ENCODE measurements at places on chromosomes 3 and 15. TPM values are rescaled to one million over a fixed set of nuclear protein-coding genes. Genes with fewer than 3 reads are reported as not detected.

- DNase-seq, result no peak
Observed at GRCh38 chr15:44656298-44656697, 7.2 kb downstream of the SPG11 start.

GRCh38 chr3:44104668-44105321 lies 136.9 kb upstream of the TOPAZ1 start:
- no peak for DNase-seq

DNA sequence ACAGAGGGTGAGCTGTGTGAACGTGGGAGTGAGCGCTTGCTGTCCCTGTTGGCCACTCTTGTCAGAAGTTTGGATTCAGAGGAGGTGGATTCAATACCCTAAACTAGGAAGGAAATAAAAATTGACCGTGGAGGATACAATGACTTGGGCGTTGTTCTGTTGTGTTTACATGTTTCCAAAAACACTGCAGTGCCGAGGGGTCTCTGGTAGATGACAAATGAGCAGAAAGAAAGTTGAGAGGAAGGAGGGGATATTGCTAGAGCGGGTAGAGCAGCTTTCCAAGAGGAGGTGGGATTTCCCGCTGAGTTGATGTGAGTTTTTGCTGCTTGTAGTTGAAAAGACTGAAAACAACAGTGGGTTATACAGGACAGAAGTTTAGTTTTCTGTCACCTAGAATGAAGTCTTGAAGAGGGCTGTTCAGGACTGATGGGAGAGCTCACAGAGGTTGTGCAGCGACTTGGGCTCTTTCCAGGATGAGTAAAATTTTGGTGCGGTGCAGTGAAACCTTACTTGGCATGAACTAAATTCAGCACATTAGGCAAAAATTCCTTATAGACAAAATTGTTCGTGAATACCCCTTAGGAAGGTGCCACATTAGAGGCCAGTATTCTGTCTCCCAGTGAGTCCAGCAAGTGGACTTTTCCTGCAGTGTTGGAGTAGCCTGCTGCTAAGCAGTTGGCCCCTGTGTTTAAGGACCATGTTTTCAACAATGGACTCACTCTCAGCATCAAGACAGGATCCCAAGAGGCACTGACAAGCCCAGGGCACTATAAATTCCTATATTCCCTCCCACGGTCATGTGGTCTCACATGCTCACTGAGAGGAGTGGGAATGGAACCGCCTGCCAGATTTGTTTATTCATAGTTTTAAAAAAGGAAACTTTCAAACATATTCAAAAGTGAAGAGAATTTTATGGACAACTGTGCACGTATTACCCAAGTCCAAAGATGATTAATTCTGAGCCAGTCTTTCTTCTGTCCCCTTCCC lies 435.0 kb upstream of the C2CD4B start:
- no peak for DNase-seq

GRCh38 chr15:89822026-89822425 lies 7.4 kb upstream of the ANPEP start:
- DNase-seq, result no peak

- no peak for DNase-seq
Observed at GRCh38 chr3:104781112-104781511, 585.6 kb upstream of the ALCAM start.

DNA sequence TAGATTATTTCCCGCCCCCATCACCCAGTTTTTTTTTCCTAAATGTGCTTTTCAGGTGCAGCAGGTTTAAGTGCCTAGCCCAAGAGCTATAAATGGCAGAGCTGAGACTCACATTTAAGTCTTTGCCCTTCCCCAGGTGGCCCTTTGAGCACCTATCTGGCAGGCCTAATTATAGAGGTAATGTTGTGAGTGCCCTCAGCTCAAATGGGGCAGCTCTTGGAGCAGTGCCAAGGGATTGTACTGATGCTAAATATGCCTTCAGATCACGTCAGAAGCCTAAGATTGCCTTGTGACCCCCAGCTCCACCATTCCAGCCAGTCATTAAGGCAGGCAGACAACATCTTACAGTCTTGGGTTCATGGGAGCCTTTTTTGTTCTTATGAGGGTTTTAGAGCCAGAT lies 159.5 kb downstream of the RPLP1 start:
- DNase-seq, result no peak

DNA sequence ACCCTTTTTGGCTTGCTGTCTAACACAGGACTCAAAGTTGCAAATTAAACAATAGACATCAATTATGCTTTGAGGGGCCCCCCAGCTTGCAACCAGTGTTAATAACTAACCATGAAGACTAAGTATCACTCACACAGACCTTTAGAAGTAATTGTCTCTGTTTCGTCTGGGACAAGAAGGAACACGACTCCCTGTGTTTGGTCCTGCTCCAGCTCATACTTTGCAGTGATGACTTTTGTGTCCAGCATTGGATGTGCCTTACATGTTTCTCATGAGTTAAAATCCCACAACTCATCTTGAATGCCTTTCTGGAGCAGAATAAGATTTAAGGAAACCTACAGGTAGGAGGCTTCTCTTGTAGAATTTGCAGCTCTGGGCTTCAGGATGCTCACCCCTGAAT lies 53.1 kb downstream of the GMNC start:
- no peak for DNase-seq

- DNase-seq, result no peak
Observed at GRCh38 chr3:105836533-105836932, 32.3 kb downstream of the CBLB start.

GRCh38 chr3:138351916-138352550 lies 3.7 kb downstream of the MRAS start:
- DNase-seq, result no peak

- DNase-seq, result no peak
Observed at GRCh38 chr15:83178390-83178789, 29.2 kb downstream of the HDGFL3 start.

DNA sequence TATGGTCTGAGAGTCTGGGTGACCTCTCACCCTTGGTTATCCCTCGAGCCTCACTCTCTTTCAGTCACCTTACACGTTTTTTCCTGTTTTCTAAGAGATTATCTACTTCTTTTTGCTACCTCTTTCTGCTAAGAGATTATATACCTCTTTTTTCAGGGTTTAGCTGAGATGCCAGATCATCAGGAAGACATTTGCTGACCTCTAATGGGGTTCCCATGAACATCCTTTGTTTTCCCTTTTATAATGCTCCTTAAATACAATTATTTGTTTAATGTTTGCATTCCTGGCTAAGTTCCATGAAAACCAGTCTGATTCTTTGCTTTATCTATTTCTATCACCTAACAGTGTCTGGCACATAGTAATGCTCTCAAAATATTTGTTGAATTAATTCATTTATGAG lies 39.6 kb downstream of the LEKR1 start:
- no peak for DNase-seq

DNA sequence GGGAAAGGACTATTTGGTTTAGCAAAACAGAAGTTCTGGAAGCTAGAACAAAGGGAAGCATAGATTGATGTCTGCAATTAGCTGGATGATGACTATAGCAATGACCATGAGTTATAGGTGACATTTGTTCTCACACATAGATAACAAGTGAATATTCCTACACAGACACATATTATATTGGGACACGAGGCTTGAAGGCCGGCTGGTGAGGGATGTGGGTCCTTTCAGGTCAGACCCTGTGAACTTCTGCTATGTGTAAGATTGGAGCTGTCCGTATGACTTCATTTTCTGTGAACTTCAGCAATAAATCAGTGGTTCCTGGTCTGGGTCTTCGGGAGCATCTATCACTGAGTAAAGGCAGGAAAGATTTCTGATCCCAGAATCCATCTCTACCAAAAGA lies 253.6 kb upstream of the CFAP20DC start:
- DNase-seq, result no peak

DNA sequence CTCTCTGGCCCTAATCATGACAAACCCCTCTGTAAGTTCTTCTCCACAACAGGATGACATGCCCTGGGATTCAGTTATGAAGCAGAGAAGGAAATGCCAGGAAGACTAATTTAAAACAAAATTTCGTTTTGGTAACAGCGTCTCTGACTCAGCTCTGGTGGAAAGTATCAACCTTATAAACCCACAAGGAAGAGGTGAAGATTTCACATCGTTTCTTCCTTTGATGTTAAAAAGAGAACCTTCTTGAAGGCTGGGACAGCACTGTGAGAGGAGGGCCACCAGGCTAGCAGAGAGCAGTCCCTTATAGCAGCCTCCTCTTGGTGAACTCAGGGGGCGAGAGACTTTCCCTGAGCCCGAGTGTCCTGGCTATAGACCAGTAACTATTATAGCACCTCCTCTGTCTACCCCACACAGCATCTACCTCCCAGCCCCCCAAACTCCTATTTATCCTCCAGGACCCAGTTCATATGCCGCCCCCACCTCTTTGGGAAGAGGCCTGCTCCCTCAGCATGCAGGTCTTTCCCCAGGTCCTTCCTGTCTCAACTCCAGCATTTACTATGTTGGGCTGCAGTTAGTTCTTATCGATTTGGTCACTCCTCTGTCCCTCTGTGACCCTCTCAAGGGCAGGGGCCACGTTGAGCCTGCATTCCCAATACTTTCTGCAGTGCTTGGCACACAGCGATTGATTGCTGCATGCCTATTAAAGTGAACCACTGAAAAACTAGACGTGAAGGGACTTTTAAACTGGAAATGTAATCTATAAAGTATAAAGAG lies 321.5 kb upstream of the ICE2 start:
- no peak for DNase-seq

DNA sequence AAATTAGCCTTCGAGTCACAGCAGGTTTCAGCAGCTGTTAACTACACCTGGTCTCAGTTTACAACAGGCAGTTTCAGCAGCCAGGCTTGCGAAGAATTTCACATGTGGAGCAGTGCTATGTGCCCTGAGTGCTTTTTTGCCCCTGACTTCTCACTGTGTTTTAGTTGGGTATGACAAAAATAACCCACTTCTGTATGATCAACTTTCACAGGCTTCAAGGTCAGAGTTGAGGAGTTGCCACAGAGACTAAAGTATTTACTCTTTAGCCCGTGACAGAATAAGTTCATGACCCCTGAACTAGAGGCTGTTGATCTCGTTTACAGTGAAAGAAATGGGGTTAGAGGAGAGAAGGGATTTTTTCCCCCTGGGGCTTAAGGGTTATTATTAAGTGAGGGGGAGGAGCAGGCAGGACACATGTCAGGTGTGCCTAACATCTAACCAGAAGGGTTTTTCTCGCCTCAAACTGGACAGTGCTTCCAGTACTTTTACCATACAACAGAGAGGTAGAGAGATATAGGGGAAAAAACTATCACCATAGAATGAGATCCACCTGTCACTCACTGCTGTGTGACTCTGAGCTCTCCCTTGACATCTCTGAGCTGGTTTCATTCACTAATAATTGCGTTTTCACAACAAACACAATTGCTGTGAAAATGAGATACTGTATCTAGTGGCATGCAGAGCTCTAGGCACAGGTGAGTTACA lies 14.0 kb upstream of the TOPBP1 start:
- DNase-seq, result no peak

DNA sequence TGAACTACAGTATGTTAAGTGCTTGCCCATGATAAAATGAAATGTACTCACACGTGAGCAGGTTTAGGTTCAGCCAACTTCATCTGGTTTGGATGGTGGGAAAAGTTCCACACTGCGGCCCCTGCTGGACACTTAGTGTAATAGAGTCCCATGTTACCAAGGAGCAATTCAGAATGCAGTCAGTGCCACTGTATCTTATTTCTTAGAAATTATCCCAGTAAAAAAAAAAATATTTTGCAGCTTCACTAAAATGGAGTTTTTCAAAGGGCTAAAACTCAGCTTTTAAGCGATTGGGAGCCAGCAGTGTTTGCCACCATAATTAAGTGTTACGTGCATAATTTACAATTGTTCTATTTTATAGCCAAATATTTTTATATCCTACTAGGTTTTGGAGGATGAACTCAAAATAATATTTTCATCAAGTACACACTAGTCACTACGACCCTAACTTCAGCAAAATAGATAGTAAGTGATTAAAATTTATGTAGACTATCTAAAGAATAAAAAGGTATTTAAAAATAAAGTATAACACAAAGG lies 371.7 kb upstream of the GBE1 start:
- peak; percentile 41 for DNase-seq

DNA sequence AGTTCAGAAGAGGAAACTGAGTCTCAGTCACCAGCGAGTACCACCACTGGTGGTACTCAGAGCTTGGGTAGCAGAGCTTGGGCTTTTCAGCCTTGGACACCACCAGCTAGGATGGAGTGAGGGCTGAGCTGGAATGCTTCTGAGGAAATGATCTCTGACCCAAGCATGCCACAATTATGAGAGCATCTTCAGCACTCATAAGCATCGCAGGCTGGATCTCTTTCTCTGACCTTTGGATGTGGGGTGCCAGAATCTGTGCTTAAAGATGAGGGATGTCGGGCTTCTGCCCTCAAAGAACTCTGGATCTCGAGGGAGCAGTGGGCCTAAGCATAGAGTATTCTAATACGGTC lies 36.4 kb downstream of the ZNF710 start:
- no peak for DNase-seq

DNA sequence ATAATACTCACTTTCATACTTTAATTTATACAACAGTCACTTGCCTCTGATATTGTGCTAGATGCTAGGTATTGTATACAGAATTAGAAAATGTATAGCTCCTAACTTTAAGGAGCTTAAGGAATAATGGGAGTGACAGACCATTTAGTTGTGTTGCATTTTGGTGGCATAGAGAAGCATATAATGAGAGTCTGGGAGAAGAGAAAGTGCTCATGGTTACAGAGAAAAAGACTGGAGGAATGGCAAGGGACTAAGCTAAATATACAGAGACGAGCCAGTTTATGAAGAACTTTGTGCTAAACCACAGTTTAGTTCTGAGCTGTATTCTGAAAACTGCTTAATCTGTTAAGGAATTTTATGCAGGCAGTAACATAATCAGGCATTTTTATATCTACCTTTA lies 6.4 kb downstream of the RNF13 start:
- no peak for DNase-seq

DNA sequence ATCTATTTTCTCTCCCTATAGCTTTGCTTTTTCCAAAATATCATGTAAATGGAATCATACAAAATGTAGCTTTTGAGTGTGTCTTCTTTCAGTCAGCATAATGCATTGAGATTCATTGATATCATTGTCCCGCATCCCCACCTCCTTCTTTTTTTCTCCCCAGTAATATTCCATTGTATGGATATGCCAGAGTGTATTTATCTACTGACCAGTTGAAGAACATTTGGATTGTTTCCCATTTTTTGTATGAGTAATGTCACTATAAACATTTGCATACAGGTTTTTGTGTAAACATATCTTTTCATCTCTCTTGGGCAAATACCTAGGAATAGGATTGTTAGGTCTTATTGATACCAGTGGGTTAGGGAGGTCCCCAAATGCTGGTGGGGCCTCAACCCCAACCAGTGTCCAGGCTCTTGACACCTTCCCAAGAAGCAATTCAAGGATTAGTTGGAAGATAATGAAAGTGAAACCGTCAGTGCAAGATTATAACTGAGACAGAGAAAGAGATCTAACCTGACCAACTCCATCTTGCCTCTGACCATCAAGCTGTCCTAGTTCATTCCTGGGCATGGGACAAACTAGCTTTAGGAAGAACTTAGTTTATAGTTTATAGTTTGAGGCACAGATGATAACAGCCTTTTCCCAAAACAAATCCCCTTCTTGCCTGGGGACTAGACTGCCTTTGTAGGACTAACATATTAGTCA lies 7.4 kb upstream of the SLC33A1 start:
- no peak for DNase-seq

The SIDT1 gene
- polyA plus RNA-seq, result 0.16 TPM

The PLOD2 gene
- 20.3 TPM for polyA plus RNA-seq

The VILL gene
- polyA plus RNA-seq, result 5.4 TPM

The EOMES gene
- 0.09 TPM for polyA plus RNA-seq

The SYNM gene
- 127 TPM for polyA plus RNA-seq

The ZKSCAN7 gene
- polyA plus RNA-seq, result 1.9 TPM

The USP13 gene
- polyA plus RNA-seq, result 20.0 TPM

The AGTR1 gene
- polyA plus RNA-seq, result 23.7 TPM

The RETNLB gene
- not detected for polyA plus RNA-seq

The TAGLN3 gene
- polyA plus RNA-seq, result 0.52 TPM

The AADAC gene
- polyA plus RNA-seq, result not detected

The TM6SF1 gene
- 13.8 TPM for polyA plus RNA-seq

The MBD4 gene
- polyA plus RNA-seq, result 17.5 TPM
